ENCODE measurements at places on chromosomes 4 and X. TPM values are rescaled to one million over a fixed set of nuclear protein-coding genes. Genes with fewer than 3 reads are reported as not detected.

- H3K4me1 ChIP-seq, result peaks cover 6% of the 10 kb centered on the region
- H3K36me3 ChIP-seq, result no peaks in the 10 kb centered on the region
- no peak overlapping the region for H3K4me3 ChIP-seq
- DNase-seq, result no peak
- no peak overlapping the region for H3K27ac ChIP-seq
Measured at GRCh38 chr4:175070444-175070843, 152.3 kb downstream of the ADAM29 start.

Gene MAGEA6
- total RNA-seq, result 0.21 TPM

Gene SPP1
- 98.6 TPM for total RNA-seq

DNA sequence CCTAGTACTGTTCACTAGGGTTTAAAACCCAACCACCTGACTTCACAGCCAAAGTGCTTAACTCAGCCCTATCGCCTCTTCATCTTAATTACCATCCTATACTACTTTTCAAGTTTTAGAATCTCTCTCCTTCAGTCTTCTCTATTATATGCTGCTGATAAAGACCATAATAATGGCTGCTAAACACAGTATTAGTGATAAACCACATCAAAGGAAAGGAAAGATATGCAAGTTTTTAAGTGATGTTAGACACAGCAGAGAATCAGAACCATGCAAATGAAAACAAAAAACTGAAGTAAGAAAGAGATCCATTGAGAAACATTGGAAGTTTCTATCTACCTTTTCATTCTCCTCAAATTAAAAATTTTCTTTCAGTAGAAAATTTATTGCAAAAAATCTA, 100.8 kb downstream of the REELD1 start:
- no peaks in the 10 kb centered on the region for H3K4me1 ChIP-seq
- H3K4me3 ChIP-seq, result no peak overlapping the region
- no peaks in the 10 kb centered on the region for H3K27me3 ChIP-seq
- DNase-seq, result no peak
- H3K36me3 ChIP-seq, result no peaks in the 10 kb centered on the region

DNA sequence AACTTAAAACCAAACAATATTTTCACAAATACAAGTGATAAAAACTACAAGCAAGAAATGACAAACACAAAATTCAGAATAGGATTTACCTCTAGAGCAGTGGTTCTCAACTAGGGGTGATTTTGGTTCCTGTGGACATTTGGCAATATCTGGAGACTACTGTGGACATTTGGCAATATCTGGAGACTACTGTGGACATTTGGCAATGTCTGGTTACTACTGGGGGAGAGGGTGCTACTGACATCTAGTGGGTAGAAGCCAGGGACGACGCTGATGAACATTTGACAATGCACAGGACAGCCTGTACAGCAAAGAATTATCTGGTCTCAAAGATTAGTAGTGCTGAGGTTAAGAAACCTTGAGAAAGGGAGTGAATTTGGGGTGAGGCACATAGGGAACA, 169.8 kb downstream of the CLCN4 start:
- H3K27ac ChIP-seq, result no peak overlapping the region
- no peaks in the 10 kb centered on the region for H3K4me1 ChIP-seq
- no peaks in the 10 kb centered on the region for H3K27me3 ChIP-seq
- H3K4me3 ChIP-seq, result no peak overlapping the region

GRCh38 chr4:154985673-154986072, 204.6 kb downstream of the RBM46 start:
- DNase-seq, result no peak
- no peaks in the 10 kb centered on the region for H3K27me3 ChIP-seq
- H3K27ac ChIP-seq, result no peak overlapping the region
- no peaks in the 10 kb centered on the region for H3K36me3 ChIP-seq
- H3K4me1 ChIP-seq, result no peaks in the 10 kb centered on the region

- no peak overlapping the region for H3K27ac ChIP-seq
- no peaks in the 10 kb centered on the region for H3K36me3 ChIP-seq
- peaks cover 4% of the 10 kb centered on the region for H3K27me3 ChIP-seq
- DNase-seq, result no peak
- no peaks in the 10 kb centered on the region for H3K4me1 ChIP-seq
Measured at GRCh38 chrX:23952984-23953907, 45.4 kb downstream of the CXorf58 start.

GRCh38 chr4:105657117-105657765, 51.2 kb downstream of the INTS12 start:
- H3K27me3 ChIP-seq, result no peaks in the 10 kb centered on the region
- no peaks in the 10 kb centered on the region for H3K36me3 ChIP-seq
- no peak for DNase-seq
- H3K4me1 ChIP-seq, result no peaks in the 10 kb centered on the region

Gene RAB39B
- not detected for total RNA-seq

DNA sequence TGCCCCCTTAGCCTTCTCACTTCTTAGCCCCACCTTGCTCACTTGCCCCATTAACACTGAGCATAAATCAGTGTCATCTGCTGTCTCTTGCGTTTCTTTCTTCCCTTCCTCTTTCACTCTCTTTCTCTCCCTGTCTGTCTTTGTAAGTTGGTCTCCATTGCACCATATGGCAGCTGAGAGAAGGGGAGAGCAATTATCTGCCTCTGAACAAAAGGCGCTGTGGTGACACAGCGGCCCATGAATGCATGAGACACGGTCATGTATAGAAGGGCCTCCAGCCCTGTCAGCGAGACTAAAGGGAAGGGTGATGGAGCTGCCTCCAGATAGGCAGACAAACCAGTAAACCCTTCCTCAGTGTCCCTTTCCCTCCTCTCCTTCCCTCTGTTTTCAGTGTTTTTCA, 88.8 kb upstream of the PCDH18 start:
- no peaks in the 10 kb centered on the region for H3K36me3 ChIP-seq
- H3K4me1 ChIP-seq, result no peaks in the 10 kb centered on the region
- DNase-seq, result no peak
- no peak overlapping the region for H3K4me3 ChIP-seq

GRCh38 chr4:183670251-183670650, 11.2 kb downstream of the TRAPPC11 start:
- H3K4me3 ChIP-seq, result no peak overlapping the region
- DNase-seq, result no peak
- no peaks in the 10 kb centered on the region for H3K27me3 ChIP-seq
- H3K36me3 ChIP-seq, result no peaks in the 10 kb centered on the region
- no peak overlapping the region for H3K27ac ChIP-seq
- H3K4me1 ChIP-seq, result no peaks in the 10 kb centered on the region
